ENCODE measurements at places on chromosomes 11 and 22.

GRCh38 chr22:32625985-32626384 is 151.4 kb downstream of the FBXO7 start:
- no peak for DNase-seq

DNA sequence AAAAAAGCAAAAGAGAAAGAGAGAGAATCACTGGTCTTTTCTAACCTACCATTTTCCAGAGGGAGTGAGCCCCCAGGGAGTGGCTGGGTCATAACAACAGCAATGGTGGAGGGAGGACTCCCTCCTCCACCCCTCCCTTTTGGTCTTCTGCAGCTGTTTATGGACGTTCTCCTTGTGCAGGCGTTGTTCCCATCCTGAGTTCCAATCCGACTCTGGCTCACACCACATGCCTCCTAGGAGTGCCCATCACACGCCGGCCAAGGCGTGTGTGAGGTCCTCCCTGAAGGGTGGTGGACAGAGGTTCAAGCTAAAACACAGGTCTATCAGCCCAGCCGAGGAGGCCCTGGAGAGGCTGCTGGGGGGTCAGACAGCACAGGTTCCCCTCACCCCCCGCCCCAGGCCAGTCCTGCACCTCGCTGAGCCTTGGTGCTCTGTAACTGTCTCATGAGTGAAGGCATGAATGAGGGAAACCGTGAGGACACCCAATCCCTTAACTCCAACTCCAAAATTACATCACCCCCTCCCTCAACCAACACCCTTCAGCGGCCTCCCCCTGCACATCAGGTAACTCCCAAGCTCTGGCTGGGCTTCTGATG is 29.4 kb downstream of the IFT27 start:
- no peak for DNase-seq

- DNase-seq = no peak
Observed at GRCh38 chr11:132671851-132672370, 860.4 kb downstream of the OPCML start.

DNA sequence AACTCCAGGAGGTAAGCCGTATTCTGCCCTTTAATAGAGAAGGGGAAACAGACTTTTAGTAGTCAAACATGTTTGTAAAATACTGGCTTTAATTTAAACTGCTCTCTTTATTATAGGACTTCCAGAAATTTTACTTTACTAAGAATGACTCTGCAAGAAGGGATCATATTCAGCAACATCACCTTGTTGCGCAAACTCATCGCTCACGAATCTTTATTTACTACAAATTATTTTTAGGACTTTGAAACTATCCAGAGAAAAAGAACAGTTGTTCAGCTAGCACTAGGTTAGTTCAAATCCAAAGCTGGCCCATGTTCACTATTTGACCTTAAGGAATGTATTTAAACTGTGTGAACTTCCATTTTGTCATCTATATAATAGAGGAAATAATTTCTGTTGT is 498.3 kb upstream of the TENM4 start:
- DNase-seq = no peak

- DNase-seq = no peak
Observed at GRCh38 chr22:22391543-22391942, 117.0 kb downstream of the ZNF280B start.

DNA sequence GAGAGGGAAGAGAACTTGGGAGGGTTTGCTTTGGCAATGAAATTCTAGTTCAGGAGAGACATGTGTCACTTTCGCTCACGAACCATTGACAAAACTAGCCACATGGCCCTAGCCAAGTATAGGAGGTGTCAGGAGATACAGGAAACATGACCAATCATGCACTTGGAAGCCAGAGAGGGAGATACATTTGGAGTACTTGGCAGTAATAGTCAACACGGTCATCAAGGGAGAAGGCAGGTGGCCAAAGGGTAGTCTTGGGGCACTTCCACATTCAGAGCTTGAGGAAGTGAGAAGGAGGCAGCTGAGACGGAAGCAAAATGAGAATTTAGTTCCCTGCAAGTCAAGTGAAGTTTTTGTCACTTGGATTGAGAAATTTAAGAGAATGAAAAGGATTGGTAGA is 26.4 kb upstream of the KIRREL3 start:
- no peak for DNase-seq

- no peak for DNase-seq
Observed at GRCh38 chr11:69497221-69497787, 15.8 kb downstream of the LINC01488 start.

DNA sequence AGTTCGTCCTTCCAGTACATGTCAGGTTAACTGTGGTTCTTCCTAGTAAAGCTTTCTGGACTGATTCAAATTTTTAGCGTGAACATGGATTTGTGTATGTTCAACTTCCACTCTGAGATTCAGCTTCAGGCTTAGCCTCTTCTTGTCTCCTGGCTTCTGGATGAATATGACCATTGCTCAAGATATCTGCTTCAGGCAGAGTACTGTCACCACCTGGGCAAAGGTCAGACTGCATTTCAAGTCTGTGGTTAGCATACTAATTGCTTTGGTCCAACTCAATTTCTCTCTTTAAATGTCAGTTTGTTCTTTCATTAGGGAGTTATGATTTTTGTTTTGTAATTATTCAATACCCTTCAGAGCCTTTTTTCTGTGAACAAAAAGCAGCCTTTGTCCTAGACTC is 440.0 kb downstream of the NELL1 start:
- no peak for DNase-seq

- DNase-seq = no peak
Observed at GRCh38 chr11:95248666-95249467, 17.9 kb upstream of the SESN3 start.

GRCh38 chr22:46936378-46936903 is 174.0 kb downstream of the TBC1D22A start:
- no peak for DNase-seq

Data from CD4-positive, alpha-beta T cell treated with Interleukin-17A for 4 hours (primary cell).